ENCODE measurements at places on chromosomes 7 and 10.

DNA sequence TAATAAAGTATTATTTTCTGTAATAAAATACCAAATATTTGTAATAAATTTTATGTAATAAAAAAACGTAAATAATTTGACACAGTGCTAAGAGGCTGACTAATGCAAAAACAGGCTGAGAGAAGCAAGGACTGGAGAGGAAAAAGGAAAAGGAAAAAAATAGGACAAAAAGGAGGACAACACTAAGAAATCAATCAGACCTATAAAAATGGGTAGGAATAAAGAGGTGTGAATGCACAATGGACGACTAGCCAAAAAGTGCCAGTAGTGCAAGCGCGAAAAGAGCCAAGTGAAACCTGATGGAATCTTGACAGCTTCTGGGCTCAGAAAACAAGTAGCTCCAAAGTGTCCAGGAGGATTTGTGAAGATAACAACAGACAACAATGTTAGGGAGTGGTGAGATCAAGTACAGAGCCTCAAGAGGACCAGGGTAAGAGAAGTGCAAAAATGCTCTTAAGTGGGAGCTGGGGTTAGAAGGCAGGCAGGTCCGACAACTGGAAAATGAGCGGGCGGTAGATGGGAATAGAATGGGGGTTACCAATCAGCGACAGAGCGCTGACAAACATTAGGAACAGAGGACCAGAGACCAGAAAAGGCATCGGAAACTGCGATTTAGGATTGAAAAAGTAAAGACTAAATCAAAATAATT is 1.2 kb downstream of the BRAF start:
- no peak for DNase-seq

- DNase-seq: no peak
Observed at GRCh38 chr7:136102881-136103280, 125.7 kb upstream of the MTPN start.

DNA sequence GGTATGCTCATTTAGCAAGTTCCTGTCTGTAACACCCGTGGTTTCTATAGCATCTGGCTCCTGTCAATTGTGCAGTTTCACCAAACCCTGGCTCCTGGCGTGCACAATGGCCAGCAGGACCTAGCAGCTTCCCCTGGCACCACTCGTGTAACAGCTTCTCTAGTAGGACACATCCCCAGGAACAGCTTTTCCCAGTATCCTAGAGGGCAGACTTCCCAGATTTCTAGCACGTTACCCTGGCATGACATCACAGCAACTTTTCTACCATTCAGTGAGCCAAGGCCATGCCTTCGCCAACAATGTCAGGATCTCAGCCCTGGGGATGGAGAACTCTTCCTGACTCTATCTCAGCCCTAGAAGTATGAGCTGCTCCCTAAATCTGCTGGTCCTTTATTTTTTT is 6.5 kb downstream of the YME1L1 start:
- no peak for DNase-seq

- no peak for DNase-seq
Observed at GRCh38 chr10:92213049-92213448, 77.8 kb downstream of the CPEB3 start.

GRCh38 chr7:5677538-5678294 is 103.7 kb downstream of the RNF216 start:
- no peak for DNase-seq

DNA sequence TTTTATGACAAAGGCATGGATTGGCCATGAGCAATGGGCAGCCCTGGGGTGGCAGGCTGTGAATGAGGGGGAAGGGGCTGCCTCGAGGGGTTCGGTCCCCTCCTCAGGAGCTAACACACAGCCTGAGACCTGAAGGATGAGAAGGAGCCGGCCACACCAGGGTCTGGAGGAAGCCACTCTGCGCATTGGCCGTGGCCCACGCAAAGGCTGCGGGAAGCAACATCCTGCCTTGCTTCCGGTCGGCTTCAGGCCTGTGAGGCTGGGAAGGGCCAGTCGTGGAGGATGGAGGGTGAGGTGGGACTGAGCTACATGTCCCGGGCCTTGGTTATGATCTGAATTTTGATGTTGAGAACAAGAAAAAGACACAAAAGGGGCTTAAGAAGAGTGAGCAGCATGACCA is 49.4 kb downstream of the RGS10 start:
- DNase-seq: no peak

DNA sequence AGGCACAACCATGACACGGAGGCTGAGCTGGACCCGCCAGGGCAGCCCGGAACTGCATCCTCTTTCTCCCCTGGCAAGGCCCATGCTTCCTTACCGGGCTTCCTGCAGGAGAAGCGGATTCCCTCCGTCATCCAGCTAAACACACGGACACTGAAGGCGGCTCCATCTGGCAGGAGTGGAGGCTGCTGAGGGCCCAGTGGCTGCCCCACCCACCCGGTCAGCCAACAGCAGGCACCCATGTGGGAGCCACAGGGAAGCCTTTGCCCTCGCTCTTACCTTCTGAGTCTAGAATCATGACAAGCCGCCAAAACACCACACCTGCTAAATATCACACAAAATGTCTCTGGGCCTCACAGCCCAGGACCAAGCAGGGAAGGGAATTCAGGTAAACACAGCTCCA is 321.6 kb upstream of the RNF32 start:
- no peak for DNase-seq

DNA sequence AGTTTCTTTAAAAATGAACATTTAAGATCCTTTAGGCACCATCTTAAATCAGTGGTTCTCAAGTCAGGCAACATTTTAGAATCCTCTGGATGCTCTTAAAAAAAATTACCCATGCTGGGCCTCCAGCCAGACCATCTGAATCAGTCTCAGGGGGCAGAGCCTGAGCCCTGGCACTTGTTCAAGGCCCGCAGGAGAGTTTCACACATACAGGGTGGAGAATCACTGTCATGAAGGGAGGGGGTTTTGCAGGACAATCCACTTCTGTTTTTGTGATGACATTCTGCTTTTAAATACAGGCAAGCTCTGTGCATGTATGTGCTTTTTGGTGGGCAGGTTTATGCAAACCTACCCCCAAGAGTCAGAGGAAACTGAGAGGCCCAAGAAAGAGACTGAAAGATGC is 268.6 kb downstream of the SEC23IP start:
- no peak for DNase-seq

DNA sequence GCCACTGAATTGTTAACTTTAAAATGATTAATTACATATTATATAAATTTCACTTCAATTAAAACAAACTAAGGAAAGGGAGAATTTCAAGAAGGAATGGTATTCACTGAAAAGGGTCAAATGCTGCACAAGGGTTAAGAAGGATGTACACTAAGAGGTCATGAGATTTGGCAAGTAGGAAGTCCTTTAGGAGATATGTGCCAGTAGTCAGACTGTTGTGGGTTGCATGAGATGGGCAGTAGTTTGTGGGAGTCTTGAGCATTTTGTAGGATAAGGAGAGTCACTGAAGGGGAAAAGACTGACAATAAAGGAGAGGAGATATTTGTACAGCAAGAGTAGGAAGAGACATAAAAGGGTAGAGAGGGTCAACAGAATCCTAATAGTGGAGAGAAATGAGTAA is 12.4 kb upstream of the PTPN12 start:
- no peak for DNase-seq

DNA sequence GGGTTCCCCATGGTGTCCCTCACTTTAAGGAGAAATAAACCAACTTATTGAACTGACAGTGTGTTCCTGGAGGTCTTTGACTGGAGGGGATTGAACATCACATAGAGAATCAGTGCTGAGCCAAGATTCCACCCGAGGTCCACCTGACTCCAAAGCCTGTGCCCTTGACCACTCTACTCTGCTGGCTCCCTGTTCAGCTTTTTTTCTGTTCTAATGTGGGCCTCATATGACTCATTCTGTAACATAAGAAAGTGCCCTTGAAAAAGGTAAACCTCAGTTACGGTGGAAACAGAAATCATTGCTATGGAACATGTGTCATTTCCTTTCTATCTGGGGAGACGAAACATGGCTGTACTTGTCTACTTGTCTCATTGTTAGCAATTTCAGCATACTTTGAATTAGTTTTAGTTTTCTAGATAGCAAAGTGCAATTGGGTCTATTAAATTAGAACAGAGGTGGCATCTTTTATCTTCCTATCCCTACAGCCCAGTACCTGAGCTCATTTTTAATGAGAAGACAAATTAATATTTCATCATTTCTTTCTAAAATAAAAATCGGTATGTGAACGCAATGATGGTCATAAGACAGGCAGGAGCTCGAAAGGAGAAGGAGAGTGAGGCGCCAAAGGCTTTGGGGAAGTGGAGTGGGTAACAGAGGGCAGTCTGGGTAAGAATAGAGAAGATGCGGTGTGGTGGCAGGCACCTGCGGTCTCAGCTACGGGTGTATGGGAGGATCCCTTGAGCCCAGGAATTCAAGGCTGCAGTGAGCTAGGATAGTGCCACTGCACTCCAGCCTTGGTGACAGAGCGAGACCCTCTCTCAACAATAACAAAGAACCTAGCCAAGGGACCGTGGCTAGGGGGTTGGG is 1.5 kb downstream of the GSDME start:
- no peak for DNase-seq

GRCh38 chr10:103080891-103081581 is 112.0 kb downstream of the NT5C2 start:
- no peak for DNase-seq

DNA sequence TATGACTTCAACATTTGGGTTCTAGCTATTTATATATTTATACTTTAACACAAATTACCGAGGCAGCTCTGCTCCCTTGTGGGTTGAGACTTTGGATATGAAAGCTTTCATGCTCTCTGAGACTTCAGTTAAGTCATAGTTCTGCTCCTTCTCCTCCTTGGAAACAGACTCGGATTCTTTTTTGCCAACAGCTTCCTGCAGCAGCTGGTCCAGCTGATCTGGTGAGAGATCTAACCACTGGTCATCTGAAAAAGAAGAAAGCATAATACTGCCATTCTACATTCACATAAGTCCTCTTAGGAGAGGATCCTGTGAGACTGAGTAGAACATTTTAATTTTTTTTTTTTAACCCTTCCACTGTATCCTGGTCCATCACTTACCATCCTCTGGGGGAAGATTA is 28.6 kb downstream of the ECD start:
- no peak for DNase-seq

GRCh38 chr10:122725768-122726167 is 26.1 kb upstream of the C10orf120 start:
- DNase-seq: no peak

DNA sequence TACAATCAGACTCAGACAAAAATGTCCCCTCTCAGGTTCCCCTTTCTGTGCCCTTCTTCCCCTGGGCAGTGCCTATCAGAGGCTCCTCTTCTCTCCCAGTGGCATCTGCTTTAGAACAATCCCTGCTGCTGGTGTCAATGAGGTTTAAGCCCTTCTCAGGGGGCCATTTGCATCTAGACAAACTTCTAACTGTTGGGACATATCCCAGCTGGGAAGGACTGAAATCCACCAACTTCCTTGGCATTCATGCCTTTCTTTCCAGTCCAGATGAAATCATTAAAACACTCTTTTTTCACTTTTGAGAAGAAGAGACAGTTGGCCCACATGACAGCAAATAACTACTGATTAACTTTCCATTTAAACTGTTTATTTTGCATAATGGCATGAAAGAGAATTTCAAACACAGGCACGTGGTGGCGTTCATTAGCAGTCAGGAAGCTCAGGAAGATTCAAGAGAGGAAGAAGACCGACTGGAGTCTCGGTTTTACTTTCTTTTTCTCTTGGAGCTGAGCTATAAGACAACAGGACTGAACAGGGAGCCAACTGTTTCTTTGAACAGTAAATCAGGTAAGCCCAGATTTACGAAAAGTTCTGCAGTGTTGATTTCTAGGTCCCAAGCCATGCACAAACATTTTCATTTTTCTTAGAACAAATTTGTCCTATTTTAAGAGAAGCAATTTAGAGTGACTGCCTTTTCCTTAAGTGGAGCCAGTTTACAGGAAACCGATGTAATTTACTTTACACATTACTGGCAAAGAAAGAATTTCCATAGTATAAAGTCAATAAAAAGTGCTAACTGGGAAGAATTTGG is at the start of gene GIMAP2:
GIMAP2 (plus strand) TSS at position 488 of the 811 bp plus-strand sequence. CDS start 1,354 bp downstream, outside the sequence.
- DNase-seq: no peak

DNA sequence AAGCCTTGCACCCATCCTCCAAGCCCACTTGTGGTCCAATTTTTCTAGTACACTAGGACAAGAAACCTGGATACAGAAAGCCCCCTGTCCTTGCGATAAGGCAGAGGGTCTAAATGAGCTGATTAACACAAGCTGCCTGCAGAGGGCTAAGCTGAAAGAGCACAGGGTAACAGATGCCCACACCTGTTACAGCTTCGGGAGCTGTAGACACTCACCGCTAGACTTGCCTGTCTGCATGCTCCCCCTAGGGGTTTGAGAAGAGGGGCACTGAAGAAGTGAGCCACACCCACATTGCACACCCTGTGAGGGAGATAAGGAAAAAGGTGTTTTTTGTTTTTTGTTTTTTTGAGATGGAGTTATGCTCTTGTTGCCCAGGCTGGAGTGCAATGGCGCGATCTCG is 386.5 kb upstream of the AUTS2 start:
- DNase-seq: no peak

DNA sequence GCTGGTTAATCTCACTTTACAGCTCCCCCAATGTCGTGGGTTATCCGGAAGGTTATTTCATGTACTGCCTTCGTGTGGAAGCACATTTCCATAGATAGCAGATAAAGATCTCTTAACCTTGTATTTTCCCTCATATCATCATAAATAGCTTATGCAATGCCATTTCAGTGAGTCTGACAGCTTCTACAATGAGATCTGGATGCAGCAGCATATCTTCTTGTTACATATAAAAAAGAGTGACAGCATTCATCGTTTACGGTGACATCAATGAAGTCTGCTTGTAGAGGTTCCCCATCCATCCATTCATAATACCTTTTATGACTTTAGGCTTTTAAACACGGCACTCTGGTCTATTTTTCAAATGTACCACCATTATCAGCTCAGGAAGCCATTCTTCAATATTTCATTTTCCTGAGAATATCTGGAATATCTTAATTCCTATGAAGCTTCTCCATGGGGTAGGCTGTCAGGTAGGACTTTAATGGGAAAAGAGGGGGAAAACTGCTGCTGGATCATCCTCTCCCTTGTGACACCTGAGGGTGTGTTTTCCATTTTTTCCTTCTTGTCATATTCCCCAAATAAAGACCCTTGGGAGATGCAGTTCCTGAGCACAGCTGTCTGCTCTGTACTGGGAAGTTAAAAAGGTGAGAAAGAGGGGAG is 51.9 kb upstream of the CTBP2 start:
- DNase-seq: no peak

- no peak for DNase-seq
Observed at GRCh38 chr10:132619927-132620326, 82.3 kb downstream of the INPP5A start.

- no peak for DNase-seq
Observed at GRCh38 chr10:121747163-121747775, 149.0 kb upstream of the FGFR2 start.

GRCh38 chr10:70067586-70067985 is 14.9 kb downstream of the MACROH2A2 start:
- no peak for DNase-seq

GRCh38 chr7:104973227-104973626 is 40.8 kb upstream of the KMT2E start:
- no peak for DNase-seq

DNA sequence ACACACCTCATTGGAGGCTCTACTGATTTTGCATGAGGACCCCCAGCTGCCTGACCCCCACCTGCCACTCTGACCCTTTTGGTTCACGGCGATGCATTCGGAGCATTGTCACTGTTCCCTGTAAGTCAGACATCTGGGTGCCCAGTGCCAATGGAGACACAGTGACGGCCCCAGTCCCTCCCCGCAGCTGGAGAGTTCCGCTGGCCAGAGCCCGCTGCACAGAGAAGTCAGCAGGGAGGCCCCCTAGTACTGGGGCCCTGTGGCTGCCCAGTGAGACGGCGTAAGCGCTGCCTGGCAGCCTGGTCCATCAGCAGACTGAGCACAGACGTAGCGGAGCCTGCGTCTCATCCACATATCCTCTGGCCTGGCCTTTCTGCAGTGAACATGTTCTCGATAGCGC is 77.5 kb downstream of the NKX6-2 start:
- no peak for DNase-seq
